ENCODE measurements at places on chromosomes 11 and 22. TPM values are rescaled to one million over a fixed set of nuclear protein-coding genes. Genes with fewer than 3 reads are reported as not detected.

DNA sequence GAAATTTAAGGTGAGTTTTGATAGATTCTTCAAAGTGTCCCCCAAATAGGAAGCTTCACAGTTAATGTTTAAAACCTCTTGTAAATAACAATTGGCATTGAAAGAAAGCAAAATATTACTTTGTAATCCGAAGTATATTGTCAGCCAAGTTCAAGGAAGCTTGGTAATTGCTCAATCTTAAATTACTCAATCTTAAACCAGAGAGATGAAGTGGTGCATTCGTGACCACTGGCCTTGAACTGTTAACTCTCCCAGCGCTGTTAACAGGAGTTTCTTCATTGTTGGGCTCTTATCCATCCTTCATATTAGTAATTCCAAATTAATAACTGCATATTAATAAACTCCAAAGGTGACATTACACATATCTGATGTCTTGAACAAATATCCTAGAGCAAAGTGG is 20.6 kb upstream of the FDX1 start:
- H3K4me3 ChIP-seq: no peak overlapping the region
- H3K4me1 ChIP-seq: no peaks in the 10 kb centered on the region
- H3K27ac ChIP-seq: no peak overlapping the region
- H3K36me3 ChIP-seq: no peaks in the 10 kb centered on the region
- DNase-seq: no peak
- H3K27me3 ChIP-seq: no peaks in the 10 kb centered on the region

DNA sequence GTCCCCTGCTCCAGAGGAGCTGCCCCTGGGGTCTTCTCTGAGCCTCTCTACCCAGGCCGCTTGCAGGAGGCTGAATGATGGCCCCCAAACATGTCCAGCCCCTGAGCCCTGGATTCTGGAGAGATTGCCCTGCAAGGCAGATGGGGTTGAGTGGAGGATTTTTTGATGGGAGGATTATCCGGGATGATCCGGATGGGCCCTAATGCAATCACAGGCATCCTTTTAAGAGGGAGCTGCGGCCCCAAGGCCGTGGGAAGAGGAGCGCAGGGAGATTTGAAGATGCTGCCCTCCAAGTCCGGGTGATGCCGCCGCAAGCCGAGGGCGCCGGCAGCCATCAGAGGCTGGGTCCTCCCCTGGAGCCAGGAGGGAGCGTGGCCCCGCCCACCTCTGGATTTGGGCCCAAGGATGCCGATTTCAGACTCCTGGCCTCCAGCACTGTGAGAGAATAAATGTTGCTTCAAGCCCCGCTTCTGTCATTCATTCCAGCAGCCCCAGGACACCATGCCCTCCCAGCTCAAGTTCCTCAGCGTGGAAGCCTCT is 66.0 kb downstream of the WNT7B start:
- DNase-seq: no peak
- no peak overlapping the region for H3K4me3 ChIP-seq
- no peaks in the 10 kb centered on the region for H3K36me3 ChIP-seq
- H3K27me3 ChIP-seq: no peaks in the 10 kb centered on the region
- H3K4me1 ChIP-seq: peaks cover 23% of the 10 kb centered on the region
- no peak overlapping the region for H3K27ac ChIP-seq

GRCh38 chr11:9495803-9496514 is 35.1 kb downstream of the ZNF143 start:
- H3K4me3 ChIP-seq: no peak overlapping the region
- H3K27ac ChIP-seq: no peak overlapping the region
- no peaks in the 10 kb centered on the region for H3K4me1 ChIP-seq
- DNase-seq: no peak
- H3K27me3 ChIP-seq: no peaks in the 10 kb centered on the region
- H3K36me3 ChIP-seq: peaks cover 81% of the 10 kb centered on the region

DNA sequence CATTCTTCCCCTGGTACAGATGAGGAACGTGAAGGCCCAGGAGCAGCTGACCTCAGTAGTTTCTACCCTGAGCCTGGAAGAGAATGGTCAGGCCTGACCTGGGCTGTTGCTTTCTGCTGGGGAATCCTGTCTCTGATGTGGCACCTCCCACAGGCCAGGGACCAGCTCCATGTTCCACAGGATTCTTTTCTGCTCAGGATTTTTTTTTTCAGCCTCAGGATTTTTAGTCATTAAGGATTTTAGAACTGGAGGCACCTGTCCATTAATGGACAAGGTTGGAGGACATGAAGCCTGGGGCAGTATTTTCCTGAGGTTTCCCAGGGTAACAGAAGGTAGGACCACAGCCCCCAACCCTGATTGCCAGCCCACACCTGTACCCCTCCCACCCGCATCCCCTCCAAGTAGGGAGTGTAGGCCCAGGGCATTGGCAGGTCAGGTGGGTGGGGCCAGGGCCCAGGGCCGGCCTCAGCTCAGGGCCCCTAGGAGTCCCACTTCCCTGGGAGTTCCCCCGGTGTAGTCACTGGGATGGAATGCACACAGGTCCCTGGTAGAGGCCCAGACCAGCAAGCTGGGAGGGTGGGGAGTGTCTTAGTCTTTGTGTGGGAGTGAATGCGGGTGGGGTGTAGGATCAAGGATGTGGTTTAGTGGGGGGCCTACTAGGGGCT is 16.1 kb downstream of the BIK start:
- no peak overlapping the region for H3K27ac ChIP-seq
- no peak for DNase-seq

Gene OSM
- total RNA-seq: 0.63 TPM

Gene RGL4
- total RNA-seq: not detected

- H3K27me3 ChIP-seq: no peaks in the 10 kb centered on the region
- no peak for DNase-seq
- no peak overlapping the region for H3K27ac ChIP-seq
- H3K4me1 ChIP-seq: no peaks in the 10 kb centered on the region
- H3K4me3 ChIP-seq: no peak overlapping the region
- no peaks in the 10 kb centered on the region for H3K36me3 ChIP-seq
Measured at GRCh38 chr11:13033760-13034533, 24.8 kb downstream of the RASSF10 start.

Gene GUCY1A2
- 1.7 TPM for total RNA-seq

Gene KLHL35
- total RNA-seq: 1.4 TPM

Gene TSGA10IP
- not detected for total RNA-seq

Gene TMEM138
- 12.6 TPM for total RNA-seq

Gene CHCHD10
- total RNA-seq: 319 TPM

DNA sequence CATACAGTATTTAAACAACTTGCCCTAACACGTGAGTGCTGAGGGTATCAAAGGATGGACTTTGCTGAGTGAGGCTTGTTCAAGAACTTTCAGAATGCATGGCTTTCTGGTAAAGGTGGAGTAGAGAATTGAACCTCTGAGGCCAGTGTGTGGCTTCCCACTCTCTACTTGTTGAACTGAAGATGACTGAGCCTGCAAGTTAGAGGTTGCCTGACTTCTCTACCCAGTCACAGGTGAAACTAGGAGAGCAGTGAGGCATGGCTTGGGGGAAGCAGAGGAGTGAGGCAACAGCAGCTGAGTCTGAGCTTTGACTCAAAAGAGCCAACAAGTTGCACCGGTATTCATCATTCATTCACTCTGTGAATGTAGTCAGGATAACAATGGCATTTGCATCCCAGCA is 256.4 kb upstream of the SESN3 start:
- H3K27me3 ChIP-seq: no peaks in the 10 kb centered on the region
- H3K4me3 ChIP-seq: no peak overlapping the region
- no peaks in the 10 kb centered on the region for H3K36me3 ChIP-seq
- DNase-seq: no peak
- H3K27ac ChIP-seq: no peak overlapping the region

DNA sequence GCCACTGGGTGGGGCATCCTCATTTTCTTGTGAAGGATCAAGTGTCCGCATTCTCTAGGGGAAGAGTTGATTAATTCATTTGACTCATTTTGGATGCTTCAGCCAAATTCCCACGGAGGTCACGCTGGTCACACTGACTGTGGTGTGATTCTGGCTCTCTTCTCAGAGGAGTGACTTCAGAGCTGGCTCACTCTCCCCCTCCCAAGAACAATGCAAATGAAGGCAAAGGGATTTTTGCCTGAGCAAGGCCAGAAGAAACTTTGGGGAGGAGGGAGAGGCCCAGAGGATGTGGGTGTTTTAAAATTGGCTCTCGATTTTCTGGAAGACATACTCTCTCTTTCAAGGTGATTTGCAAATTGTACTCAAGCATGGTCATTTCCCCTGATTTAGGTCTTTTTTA is 51.1 kb upstream of the LMO2 start:
- H3K27ac ChIP-seq: no peak overlapping the region
- H3K4me3 ChIP-seq: no peak overlapping the region
- H3K27me3 ChIP-seq: no peaks in the 10 kb centered on the region

DNA sequence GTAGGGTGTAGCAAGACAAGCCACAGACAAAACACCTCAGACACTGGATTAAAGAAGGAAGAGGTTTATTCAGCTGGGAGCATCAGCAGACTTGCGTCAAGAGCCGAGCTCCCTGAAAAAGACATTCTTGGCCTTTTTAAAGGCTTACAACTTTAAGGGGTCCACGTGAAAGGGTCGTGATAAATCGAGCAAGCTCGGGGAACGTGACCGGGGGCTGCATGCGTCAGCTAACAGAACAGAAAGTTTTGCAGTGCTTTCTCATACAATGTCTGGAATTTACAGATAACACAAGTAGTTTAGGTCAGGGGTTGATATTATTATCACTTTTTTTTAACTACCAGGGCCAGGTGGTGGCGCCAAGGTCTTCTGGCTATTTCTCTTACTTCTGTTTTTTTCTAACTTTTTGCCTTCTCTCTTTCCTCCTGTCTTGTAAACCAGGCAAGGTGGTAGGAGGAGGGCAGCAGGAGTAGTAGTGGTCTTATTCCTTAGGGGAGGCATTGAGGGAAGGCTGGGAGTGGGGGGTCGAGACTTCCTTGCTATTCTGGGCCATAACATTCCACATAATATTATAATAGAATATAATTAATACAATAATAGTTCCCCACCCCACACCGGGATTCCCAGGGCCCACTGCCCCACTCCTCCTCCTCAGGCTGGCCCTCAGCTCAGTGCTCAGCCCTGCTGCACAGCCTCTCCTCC is 587 bp upstream of the ALDH3B1 start:
- H3K27me3 ChIP-seq: no peaks in the 10 kb centered on the region
- H3K4me3 ChIP-seq: no peak overlapping the region
- no peaks in the 10 kb centered on the region for H3K36me3 ChIP-seq
- H3K27ac ChIP-seq: peak overlapping the region; percentile 79
- H3K4me1 ChIP-seq: no peaks in the 10 kb centered on the region
- DNase-seq: no peak

DNA sequence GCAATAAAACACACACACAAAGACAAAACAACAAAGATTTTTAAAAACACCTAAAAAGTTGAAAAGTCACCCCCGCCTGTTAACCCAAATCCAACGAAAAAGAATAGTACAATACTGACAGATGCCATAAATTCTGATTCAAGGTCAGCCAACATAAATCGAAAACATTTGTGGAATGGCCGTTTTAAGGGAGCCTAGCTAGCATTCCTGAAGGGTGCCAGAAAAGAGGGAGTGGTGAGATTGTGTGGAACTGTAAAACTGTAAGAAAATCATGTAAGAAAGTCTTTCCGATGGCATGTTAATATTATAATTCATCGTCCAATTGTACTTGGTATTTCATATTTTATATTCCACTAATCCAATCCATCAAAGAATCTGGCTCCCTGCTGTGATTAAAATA is 75.1 kb downstream of the RAB38 start:
- H3K27me3 ChIP-seq: no peaks in the 10 kb centered on the region
- no peaks in the 10 kb centered on the region for H3K36me3 ChIP-seq
- DNase-seq: no peak
- no peaks in the 10 kb centered on the region for H3K4me1 ChIP-seq
- no peak overlapping the region for H3K27ac ChIP-seq
- no peak overlapping the region for H3K4me3 ChIP-seq
